ENCODE measurements at places on chromosomes 4 and X. TPM values are rescaled to one million over a fixed set of nuclear protein-coding genes. Genes with fewer than 3 reads are reported as not detected.
A peak's percentile ranks its signal among the peaks of the same experiment; 100 is the strongest.

DNA sequence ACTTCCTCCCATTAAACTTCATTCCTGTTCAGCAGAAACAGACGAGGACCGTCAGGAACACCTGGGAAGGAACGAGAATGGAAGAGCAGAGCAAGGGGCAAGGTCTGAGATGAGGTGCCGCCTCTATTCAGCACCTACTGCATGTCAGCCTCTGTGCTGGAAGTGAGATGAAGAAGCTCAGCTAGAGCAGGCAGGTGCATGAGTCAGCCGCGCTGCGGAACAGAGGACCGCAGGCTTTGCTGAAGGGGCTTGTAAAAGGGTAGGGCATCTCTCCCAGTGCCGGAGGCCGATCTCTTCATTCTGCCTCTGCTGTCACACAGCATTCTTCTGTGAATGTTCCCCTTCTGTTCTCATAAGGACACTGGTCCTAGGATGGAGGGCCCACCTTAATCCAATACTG is 6.1 kb upstream of the ABLIM2 start:
- no peak for DNase-seq

GRCh38 chrX:23008431-23009099 is 8.8 kb downstream of the DDX53 start:
- DNase-seq = no peak

- no peak for DNase-seq
These were observed 732 bp downstream of the SULT1E1 start for GRCh38 chr4:69859140-69859685.

- DNase-seq = no peak
These were observed 24.1 kb downstream of the SH3KBP1 start for GRCh38 chrX:19863212-19863856.

- DNase-seq = no peak
These were observed 26.1 kb upstream of the SULT1B1 start for GRCh38 chr4:69786547-69786946.

Gene AKAP4
- not detected for polyA plus RNA-seq

- no peak for DNase-seq
These were observed 20.0 kb downstream of the SH3KBP1 start for GRCh38 chrX:19867411-19867732.

- DNase-seq = no peak
These were observed 68.7 kb upstream of the PCDH19 start for GRCh38 chrX:100478714-100479306.

Gene TLR2
- polyA plus RNA-seq = 19.5 TPM

- DNase-seq = no peak
These were observed 33.9 kb downstream of the VSIG4 start for GRCh38 chrX:66005830-66006449.

Gene NBDY
- polyA plus RNA-seq = 71.2 TPM

Gene PSAPL1
- polyA plus RNA-seq = 0.04 TPM

DNA sequence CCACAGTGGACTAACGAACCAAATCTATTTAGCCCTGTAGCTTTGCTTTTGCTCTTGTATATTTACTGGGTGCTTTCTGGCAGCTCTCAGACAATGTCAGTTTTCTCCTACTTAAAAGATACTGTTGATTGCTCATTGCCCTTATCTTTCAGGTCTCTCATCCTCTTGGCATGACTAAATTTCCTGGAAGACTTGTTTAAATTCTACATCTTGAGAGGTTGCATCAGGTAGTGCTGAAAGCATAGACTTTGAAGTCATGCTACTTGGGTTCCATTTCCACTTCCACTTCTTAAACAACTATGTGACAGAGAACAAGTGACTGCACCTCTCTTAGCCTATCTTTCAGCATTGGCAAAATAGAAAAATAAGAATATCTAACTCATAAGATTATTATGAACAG is 8.4 kb downstream of the TDO2 start:
- no peak for DNase-seq

DNA sequence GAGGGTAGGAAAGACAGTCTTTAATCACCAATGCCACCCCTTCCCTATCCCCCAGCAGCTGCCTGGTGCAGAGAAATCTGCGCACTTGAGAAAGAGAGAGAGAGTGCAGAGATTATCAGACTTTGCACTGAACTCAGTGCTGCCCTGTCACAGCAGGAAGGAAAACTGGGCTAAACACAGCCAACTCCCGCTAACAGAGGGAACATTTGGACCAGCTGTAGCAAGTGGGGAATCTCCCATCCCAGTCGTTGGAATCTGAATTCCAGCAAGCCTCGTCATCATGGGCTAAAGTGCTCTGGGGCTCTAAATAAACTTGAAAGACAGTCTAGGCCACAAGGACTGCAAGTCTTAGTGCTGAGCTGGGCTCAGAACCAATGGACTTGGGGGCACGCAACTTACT is 168.7 kb downstream of the DLG3 start:
- DNase-seq = no peak

Gene FHIP1A
- 3.7 TPM for polyA plus RNA-seq

- DNase-seq = peak; percentile 20
These were observed 73.8 kb upstream of the FREM3 start for GRCh38 chr4:143773998-143774895.

GRCh38 chrX:153765138-153766079 is 1.4 kb downstream of the PLXNB3 start:
- peak; percentile 44 for DNase-seq

GRCh38 chr4:159950707-159951106 is 847.8 kb downstream of the RAPGEF2 start:
- no peak for DNase-seq

DNA sequence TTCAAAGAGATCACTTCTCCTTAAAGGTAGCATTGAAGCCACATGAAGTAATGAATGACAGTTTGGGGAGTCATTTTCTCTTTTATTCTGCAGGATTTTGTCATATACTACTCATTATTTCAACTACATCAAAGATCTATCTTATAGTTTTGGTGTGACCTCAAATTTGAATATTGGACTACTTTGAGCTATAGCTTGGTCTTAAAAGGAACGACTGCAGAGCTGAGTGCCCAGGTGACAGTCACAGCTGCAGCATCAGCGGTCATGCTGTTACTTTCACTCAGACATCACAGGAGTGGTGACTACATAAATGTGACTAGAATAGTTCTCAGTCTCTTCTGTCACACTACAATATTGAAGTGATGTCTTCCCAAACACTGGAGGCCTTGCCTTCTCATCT is 10.7 kb upstream of the SPCS3 start:
- DNase-seq = no peak

Gene GAGE13
- polyA plus RNA-seq = not detected

- no peak for DNase-seq
These were observed 3.2 kb upstream of the KLF8 start for GRCh38 chrX:56228914-56229313.

DNA sequence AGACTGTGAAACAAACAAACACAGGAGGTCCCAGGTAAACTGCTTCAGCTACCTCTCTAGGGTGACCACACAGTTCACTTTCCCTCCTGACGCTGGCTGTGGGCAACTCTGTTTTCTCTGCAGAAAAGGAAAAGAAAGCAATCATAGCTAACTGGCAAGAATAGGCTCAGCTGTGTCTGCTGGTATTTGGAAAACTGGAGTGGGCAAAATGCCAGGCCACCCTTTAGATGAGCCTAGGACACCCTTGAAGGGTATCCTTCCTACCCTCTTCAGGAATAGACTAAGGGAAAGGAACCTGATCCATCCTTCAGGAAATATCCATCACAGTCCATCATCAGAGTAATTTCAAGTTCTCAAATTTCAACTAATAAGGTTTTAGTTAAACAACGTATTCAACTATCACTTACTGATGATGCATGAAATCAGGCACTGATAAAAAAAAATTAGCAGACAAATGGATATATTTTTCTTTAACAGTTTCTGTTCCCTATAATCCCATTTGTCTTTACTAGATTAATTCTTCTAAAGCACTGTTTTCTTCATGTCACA is 60.9 kb downstream of the CAMK2D start:
- no peak for DNase-seq

GRCh38 chr4:101604976-101605375 is 185.6 kb upstream of the BANK1 start:
- DNase-seq = no peak
